HTR-8/SVneo (cell line): ENCODE measurements at places on chromosomes 1 and 21.

GRCh38 chr1:203289281-203289981 is 15.9 kb upstream of the BTG2 start:
- DNase-seq = no peak

GRCh38 chr1:111334169-111334568 is 43.5 kb downstream of the CHIA start:
- DNase-seq = no peak

GRCh38 chr1:244212797-244213475 is 161.9 kb downstream of the ZBTB18 start:
- no peak for DNase-seq

GRCh38 chr21:46472246-46472645 is 13.6 kb downstream of the DIP2A start:
- no peak for DNase-seq

GRCh38 chr1:24319312-24319863 is at the start of gene GRHL3:
Gene GRHL3, plus strand, starts transcription at chr1:24319357. Its CDS starts 195 bp downstream, at chr1:24319552.
- DNase-seq = peak; percentile 29

DNA sequence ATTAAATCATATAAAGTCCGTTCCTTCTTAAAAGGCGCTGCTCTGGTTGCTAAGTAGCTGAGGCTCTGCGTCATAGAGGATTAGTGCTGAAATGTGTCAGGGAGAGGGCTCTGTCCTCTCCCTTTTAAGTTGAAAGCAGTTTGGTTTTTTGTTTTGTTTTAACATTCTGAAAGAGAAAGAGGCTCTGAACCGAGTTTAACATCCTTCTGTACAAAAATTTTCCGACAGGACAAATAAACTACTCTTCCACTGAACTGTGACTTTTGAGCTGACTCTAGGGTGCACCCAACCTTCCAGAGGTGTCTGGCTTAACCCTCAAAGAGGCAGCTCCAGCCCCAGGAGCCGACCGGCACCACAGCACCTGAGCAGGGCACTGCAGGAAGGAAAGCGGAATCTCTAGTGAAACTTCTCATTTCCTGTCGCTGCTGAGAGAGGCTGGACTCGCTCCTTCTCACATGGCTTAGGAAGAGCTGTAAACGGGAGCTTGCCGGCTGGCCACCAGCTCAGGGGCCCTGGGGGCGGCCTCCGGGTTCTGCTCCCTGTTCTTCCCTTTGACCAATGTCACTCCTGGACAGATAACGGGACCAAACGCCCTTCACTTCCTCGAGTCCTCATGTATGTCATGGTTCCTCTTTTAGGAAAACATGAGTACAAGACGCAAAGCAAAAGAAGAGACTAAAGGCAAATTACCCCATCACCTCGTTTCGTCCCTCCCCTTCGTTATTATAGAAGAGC is 1.2 kb downstream of the VAV3 start:
- no peak for DNase-seq

- no peak for DNase-seq
Observed at GRCh38 chr1:211684791-211685190, 9.4 kb upstream of the NEK2 start.

- no peak for DNase-seq
Observed at GRCh38 chr1:210272666-210273065, 40.1 kb downstream of the SERTAD4 start.

DNA sequence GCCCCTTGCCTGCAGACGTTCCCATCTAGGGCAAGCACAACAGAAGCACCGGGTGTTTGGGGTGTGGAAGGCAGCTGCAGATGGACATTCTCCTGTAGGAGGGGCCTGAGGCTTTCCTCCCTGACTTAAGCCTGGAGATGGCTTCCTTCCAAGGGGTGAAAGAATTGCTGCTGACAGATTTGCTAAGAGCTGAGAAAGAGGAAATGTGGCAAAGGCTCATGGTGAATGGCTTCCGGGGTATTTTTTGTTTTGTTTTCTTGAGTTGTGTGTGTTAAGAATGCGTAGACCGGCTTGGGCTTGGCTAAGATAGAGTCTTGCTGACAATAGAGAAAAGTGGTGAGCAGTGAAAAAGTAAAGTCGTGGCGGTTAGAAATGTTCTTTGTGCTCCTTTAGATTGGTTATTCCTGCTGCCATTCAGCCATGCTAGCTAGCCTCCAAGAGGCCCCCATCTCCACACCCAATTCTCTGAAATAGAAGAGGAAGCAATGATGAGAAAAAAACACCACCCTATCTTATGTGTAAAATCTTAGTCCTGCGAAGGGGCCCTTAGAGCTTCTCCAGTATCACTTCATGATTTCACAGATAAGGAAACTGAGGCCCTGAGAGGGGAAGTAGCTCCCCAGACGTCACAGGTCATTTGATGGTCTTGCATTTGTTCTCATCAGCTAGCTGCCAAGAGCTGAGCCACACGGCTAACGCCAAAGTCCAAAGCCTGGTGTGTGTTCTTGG is 36.9 kb downstream of the EIF2D start:
- peak; percentile 53 for DNase-seq

DNA sequence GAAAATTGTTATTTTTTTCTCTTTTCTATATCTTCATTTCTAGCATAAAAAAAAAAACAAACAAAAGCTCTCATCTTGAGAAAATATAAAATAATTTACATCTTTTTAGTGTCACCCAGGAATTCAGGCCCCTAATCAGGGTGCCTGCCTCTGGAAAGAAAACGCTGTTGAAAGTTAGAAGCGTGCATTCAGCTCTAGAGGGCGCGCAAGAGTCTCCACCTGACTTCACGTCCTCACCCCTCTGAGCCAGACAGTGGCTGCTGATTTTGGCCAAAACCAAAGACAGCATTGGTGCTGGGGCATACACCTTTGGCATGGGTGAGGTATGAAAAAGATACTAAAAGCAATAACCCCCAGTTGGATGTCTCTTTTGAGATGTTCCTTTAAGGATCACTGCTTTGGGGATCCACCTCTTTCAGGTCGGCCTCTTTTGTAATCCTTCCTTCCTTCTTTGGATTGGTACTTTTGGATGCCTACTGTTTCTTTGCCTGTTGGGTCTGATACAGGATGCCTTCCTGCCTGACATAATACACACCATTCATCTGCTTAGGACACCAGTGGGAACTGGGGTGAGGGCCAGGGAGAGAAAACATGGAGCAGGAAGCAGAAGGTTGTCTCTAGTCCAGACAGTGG is 77.6 kb upstream of the CHRM3 start:
- DNase-seq = no peak

GRCh38 chr1:42924082-42924850 is 34.4 kb downstream of the SLC2A1 start:
- DNase-seq = peak; percentile 84

GRCh38 chr21:26554365-26554764 is 18.7 kb downstream of the CYYR1 start:
- no peak for DNase-seq

GRCh38 chr1:68889471-68889870 is 392.6 kb upstream of the DEPDC1 start:
- DNase-seq = no peak

DNA sequence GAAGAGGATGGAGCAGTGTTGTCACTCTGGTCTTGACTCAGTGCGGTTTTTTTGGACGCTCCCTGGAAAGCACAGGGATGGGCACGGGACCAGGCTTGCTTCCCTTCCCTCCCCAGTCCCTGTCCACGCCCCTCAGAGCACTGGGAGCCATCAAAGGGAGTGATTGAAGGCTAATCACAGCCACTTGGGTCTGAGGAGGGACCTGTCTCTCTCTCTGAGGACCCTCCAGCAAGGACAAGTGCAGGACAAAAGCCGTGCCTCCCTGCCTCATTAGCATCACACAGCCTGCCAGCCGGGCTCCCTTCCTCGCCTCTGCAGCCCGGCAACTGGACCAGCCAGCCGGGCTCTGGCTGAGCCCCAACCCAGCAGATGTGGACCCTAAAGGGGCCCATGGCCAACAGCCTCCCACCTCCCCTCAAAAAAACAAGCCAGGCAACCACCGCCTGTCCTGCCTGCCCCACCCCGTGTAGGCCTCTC is 18.6 kb upstream of the PDZK1IP1 start:
- DNase-seq = no peak

DNA sequence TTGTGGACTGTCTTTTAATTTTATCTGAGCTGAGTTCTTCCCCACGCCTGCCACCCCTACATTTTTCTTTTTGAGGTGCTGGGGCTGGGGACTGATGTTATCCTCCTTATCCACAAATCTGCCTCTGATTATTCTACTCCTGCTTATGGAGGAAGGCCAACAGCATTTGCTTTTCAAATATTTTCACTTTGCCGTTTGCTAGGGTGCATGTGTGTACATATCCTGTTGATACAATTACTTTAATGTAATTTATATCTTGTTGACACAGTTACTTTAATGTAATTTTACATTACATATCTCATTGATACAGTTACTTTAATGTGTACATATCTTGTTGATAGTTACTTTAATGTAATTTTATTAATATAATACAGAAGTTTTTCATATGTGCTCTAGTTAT is 36.2 kb downstream of the PRRC2C start:
- no peak for DNase-seq

DNA sequence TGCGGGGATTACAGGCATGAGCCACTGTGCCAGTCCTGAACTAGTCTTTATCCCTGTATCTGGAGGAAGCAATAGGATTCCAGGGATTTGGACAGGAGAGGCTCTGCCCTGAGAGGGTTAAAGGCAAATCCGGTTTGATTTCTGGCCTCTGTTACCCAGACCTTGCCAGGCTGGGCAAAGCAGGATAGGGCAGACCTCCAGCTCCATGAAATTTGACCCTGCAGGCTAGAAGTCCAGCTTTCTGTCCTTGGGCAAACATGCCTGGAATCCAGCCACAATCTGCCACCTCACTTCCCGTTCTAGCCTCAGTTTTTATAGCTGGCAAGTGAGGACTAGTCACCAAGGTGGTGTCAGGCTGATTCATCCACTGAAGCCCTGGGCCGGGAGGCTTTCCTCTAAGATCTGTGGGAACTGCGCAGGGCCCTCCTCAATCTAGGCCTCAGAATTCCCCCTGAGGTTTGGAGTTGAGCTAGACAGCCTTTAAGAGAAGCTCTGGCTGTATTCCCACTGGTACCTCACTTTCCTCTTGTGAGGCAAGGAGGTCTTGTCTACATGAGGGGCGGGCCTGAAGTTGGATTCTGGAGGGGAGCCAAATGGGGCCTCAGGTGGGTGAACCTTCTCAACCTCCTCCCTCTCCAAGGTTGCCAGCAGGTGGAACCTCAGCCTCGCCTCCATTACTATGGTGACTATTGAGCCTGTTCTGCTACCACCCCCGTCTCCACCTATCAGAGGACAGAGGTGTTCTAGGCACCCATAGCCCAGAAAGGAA is 7.0 kb upstream of the P3R3URF start:
- peak; percentile 92 for DNase-seq

GRCh38 chr1:199399996-199400724 is 627.4 kb upstream of the NR5A2 start:
- DNase-seq = no peak

GRCh38 chr1:54273795-54274163 is 73.8 kb downstream of the MRPL37 start:
- DNase-seq = no peak

- no peak for DNase-seq
Observed at GRCh38 chr1:184890539-184890973, 83.8 kb downstream of the NIBAN1 start.

DNA sequence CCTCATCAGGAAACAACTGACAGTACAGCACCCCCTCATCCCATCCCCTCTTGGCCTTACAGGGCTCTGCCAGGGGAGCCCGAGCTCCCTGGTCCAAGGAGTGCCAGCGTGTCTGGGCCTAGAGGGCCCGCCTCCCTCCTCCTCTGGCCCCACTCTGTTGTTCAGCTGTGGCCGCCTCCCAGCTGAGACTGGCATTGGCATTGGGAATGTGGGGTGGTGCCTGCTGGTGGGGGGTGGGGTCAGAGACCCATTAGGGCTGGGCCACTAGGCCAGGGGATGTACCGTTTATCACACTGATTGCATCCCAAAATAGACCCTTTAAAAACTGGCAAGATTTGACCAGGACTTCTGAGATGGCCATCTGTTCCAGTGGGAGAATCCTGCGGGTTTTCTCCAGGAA is 1.4 kb downstream of the LDLRAP1 start:
- peak; percentile 50 for DNase-seq

DNA sequence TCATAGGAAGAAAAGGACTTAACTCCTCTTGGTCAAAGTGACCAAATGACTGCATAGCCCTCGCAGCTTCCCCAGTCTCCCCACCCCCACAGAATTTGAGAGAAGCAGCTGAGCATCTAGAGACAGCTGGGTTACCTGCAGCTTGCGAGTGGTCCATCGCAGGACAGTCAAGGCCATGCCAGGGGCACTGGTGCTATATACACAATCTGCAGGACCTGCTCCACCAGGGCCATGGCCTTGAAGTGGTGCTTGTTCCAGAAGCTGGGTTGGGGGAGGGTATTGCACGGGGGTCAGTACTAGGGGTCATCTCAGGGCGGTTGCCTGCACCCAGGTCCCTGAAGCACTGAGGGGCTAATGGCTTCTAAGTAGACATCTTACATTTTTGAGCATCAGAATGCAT is 10.4 kb downstream of the MRTO4 start:
- no peak for DNase-seq

- DNase-seq = no peak
Observed at GRCh38 chr1:18854331-18855025, 5.0 kb downstream of the TAS1R2 start.

DNA sequence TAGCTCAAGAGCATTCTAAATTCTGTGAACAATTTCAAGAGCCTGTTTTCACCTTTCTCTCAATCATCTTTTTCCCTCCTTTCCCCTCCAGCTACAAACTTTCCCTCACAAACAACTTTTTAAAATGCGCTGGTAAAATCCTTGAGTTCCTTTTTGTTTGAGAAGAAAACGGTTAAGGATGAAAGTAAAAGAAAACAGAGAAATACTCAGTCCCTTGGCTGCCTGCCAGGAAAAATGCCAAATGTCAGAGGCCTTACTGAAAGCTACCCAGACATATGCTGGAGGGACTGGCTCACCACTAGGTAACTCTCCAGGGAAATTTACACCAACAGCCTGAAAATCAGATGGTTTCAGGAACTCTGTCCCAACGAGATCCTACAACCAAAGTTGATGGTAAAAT is 11.0 kb upstream of the SERBP1 start:
- DNase-seq = no peak

GRCh38 chr1:27605796-27606707 is 2.1 kb upstream of the AHDC1 start:
- DNase-seq = no peak

GRCh38 chr1:178501705-178502329 is 5.1 kb upstream of the CLEC20A start:
- peak; percentile 88 for DNase-seq

DNA sequence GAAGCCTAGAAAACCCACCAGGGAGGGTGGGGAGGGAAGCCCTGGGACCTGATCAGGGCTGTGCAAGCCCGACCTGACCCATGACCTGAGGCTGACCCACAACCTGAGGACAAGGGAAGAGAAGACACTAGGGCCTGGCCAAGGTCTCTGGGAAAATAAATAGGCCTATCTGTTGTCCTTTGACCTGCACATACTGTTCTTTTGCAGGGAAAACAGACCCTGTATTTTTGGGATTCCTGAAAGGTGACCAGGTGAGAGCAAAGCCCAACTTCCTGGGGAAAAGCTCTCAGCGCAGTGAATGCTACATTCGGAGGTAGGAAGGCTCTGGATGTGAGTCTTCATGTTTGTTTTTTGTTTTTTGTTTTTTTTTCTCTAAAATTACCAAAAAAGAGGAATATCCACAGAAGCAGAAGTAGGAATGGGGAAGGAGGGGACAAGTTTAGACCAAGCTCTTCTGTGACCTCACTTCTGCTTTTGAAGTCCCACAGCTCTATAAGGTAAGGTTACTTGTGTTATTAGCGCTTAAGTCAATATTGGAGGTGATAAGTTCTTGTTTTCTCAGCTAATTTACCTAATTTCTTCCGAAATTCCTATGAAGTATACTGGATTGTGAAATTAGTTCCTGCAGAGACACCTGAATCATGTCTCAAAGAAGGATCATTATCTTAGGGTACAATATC is 26.2 kb upstream of the LYST start:
- no peak for DNase-seq

- no peak for DNase-seq
Observed at GRCh38 chr1:156540955-156541354, 31.4 kb downstream of the IQGAP3 start.
